Esophagus squamous epithelium (tissue), 5 donors: ENCODE measurements at places on chromosomes 7 and 10.

- no peak for DNase-seq
Observed at GRCh38 chr7:152615031-152615741, 60.8 kb downstream of the XRCC2 start.

DNA sequence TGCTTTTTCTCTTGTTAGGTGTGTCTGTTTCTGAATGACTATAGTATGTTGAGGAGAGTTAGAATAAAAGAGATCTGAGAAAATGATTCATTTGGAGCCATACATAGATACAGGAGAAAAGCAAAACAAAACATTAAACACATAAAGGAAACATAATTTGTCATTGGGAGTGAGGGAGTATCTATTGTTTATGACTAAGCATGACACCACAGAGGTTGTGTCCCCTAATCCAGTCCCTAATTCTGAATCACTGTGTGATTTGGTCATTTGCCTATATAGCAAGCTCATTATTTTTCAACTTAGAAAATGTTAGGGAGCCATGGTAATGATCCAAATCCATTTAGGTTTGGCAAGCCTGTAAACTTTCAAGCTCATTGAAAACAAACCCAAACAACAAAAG, 132.3 kb upstream of the BMPER start:
- no peak for DNase-seq

DNA sequence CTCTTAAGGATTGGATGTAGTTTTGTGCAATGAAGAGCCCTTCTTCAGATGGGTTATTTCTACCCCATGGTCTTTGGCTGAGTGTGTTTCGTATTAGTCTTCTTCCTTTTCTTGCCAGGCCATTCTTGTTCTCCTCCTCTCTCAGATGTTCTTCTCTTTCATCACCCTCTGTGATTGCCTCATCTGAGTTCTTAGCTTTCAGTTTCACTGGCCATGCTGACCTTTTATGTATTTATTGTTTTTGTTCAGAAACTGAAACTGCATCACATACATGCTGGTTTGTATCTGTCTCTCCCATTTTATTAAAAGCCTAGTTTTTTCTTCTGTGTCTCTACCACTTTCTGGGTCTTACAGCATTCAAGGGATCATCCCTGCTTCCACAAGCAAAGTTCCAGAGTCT, 21.7 kb upstream of the PCGF5 start:
- no peak for DNase-seq

GRCh38 chr7:127534636-127535035, 50.8 kb downstream of the GCC1 start:
- no peak for DNase-seq

GRCh38 chr10:55742487-55742886, 618.6 kb downstream of the ZWINT start:
- DNase-seq = no peak

DNA sequence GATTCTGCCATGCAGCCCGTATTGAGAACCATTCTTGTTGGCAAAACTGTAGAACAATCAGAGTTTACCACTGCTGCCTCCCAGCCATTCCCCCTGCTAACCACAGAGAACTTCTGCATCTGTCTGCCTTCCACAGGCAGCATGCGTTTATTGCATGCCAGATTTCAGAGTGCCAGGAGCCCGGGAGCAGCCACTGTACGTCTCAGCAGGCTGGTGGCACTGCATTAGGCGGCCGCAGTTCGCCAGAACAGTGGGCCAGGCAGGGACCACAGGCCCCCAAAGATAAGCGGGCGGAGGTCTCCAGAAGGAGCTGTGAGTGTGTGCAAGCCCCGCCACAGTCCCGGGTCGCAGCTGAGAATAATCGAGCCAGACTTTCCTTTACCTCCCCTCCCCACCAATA, 31.8 kb downstream of the ZNF467 start:
- no peak for DNase-seq

DNA sequence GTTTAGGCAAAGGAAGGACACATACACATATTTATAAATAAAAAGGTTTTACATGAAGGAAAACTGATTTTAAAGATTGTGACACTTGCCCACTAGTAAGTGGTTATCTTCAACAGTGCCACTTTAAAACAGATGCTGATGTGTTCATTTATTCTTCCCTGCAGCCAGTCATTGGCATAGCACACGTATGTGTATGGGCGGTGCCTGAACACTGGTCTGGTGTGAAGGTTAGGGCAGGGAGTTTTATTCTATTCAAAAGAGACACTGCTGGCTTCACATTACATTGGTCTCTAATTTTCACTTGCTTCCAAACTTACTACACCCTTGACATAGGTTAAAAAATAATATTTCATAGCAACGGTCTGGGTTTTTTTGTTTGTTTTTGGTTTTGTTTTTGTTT, 57.9 kb downstream of the NOD1 start:
- DNase-seq = no peak

- DNase-seq = no peak
Observed at GRCh38 chr10:71429304-71429703, 32.6 kb downstream of the CDH23 start.

- no peak for DNase-seq
Observed at GRCh38 chr7:155352076-155352752, 54.5 kb downstream of the INSIG1 start.

DNA sequence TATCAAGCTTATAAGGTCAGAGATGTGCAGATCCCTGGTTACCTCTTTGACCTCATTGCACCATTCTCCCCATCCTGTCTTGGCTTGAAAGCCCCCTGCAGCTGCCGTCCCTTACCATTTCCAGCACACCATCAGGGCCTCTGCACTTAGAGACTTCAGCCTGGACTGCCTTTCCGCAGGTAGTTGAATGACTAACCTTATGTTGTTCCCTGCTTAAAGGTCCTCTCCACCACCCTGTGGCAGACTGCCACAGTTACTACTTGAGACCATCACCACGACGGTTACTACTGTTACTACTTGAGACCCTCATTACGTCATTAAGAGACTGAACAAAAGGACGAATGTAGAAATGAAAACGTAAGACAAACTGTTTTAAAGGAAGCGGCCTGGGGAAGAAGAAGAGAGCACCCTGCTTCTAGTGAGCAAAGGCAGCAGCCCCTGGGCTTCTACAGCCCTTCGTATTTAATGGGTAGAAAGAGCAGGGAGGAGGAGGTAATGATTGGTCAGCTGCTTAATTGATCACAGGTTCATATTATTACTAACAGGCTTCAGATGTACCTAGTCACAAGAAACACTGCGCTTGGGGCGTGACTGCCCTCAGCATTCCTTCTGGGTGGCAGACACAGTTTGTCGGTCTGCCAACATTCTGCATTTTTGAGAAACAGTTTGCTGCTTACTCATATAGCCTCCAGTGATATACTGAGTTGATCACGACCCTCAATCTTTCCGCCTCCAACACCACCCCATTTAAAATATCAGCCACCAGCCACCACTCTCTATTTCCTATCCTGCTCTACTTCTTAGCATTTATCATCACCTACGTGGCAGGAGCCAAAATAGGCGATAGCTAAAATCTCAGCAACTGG, 74.1 kb upstream of the PARD3 start:
- no peak for DNase-seq

- DNase-seq = no peak
Observed at GRCh38 chr7:7785344-7785973, 67.1 kb upstream of the RPA3 start.

DNA sequence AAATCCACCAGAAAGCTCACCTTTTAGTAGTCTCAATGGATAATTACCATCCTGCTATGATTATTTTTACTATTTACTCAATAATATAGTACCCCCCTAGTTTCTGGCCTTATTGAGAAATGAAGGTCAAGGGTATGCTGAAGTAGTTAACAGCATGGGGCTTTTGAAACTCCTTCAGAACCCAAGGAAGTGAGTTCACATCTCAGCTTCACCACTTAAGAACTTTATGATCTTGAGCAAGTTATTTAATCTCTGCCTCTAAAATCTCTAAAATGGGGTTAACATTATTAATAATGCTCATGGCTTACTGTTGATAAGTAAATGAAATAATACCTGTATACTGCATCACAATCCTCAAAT, 5.8 kb downstream of the MTPN start:
- no peak for DNase-seq
